ENCODE measurements at places on chromosomes 1 and 21.
A peak's percentile ranks its signal among the peaks of the same experiment; 100 is the strongest.

DNA sequence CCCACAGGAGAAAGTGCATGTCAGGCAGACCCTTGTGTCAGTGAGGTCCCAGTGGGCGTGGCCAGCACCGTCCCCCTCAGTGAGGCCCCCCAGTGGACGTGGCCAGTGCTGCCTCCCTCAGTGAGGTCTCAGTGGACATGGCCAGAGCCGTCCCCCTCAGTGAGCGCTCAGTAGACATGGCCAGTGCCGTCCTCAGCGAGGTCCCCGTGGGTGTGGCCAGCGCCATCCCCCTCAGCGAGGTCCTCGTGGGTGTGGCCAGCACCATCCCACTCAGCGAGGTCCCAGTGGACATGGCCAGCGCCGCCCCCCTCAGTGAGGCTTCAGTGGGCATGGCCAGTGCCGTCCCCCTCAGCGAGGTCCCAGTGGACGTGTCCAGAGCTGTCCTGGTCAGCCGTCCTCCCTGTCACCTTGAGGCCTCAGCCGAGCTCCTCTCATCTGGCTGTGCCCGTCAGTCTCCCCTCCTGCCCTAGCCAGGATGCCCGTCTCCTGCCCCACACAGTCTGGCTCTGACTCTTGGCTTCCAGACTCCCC lies 35.5 kb downstream of the PDE9A start:
- DNase-seq: no peak

DNA sequence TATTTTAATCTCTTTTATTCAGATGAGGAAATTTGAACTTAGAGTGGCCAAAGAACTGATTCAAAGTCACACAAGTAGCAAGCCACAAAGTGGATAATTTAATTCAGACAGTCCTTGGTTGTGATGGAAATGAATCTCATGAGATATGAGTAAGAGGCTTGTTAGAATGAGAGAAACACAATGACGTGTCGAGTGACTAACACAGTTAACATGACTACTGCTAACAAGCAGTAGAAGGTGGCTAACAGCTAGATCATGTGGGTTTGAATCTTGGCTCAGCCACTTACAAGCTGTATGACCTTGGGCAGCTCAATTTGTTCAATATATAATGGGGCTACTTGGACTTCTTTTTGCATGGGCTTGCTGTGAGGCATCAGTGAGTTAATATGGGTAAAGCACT lies 104.5 kb upstream of the LMO4 start:
- peak; percentile 79 for DNase-seq

GRCh38 chr1:156721535-156721934 lies 6.7 kb upstream of the METTL25B start:
- no peak for DNase-seq

GRCh38 chr1:34846265-34846664 lies 13.3 kb downstream of the SMIM12 start:
- DNase-seq: no peak

DNA sequence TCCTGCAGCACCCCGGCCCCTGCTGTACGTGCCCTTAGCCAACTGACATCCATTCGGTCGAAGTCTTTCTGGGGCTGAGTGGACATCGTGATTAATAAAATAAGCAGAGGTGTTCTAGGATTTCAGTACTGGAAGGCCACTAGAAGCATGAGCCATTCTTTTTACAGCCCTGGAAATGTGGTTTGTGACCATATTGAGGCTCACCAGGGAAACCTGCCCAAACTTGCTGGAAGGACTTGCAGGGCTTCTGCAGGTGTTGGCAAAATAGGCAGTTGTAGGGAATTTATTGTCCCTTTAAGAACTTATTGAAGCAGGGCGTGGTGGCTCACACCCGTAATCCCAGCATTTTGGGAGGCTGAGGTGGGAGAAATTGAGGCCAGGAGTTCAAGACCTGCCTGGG lies 80.8 kb downstream of the DOP1B start:
- DNase-seq: no peak

GRCh38 chr1:147598621-147599361 lies 57.5 kb downstream of the BCL9 start:
- no peak for DNase-seq

DNA sequence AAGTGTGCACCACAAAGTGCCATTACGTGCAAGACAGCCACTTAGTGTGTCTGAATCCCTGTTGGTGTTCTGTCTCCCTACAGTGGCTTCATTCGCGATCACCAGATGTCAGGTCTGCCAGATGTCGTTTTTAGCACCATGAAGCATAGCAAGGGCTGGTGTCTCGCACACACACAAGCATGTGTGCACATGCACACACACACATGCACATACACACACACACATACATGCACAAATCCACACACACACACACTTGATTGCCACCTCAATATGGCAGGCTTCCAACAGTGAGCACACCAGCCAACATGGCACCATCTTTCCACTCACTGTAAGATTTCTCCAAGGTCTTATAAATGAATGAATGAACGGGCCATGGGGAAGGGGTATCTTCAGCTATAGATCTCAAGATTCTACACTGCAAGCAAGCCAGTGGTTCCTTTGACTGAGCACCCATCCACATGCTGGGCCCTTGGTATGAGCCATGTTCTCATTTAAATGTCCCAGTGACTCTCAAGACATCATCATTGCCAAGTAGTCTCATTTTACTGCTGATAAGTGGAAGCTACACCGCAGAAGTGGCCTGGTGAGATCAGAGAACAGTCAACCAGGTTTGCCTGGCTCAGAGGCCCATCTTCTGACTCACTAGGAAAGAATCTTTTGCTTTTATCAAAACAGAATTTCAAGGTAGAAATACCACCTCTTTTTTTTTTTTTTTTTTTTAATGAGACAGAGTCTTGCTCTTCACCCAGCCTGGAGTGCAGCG lies 84.9 kb downstream of the SIM2 start:
- DNase-seq: peak; percentile 18

DNA sequence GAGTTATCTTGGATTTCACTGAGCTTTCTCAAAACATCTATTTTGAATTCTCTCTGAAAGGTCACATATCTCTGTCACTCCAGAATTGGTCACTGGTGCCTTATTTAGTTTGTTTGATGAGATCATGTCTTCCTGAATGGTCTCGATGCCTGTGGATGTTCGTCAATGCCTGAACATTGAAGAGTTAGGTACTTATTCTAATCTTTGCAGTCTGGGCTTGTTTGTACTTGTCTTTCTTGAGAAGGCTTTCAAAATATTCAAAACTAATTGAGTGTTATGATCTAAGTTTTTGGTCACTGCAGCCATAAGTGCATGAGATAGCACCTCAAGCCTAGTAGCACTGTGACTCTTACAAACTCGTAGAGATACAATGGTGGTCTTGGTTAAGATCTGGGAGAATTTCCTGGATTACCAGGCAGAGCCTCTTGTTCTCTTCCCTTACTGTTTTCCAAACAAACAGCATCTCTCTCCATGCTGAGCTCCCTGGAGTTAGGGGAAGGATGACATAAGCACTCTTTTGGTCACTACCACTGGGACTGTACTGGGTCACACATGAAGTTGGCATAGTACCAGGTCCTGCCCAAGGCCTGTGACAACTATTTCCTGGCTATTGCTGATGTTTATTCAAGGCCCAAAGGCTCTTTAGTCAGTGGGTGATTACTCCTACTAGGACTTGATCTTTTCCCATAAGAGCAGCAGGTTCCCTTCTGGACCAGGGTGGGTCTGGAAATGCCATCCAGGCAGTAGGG lies 25.6 kb downstream of the SLC22A15 start:
- DNase-seq: no peak

DNA sequence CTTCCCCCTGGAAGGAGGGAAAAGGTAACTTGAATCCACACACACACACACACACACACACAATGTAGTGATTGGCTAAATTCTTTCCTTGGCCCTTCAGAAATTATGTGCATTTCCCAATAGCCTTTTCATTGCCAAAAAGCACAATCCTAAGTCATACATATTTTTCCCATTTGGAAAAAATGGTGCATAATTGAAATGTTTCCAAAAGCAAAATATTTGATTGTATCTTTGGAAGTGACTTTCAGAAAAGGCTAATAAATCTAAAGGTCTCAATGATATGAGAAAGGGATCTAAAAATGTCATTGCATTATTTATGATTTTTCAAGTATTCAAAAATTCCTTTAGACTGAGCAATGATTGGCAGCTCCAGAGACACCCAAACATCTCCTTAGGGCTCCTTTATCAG lies 43.5 kb upstream of the NEK7 start:
- peak; percentile 54 for DNase-seq

DNA sequence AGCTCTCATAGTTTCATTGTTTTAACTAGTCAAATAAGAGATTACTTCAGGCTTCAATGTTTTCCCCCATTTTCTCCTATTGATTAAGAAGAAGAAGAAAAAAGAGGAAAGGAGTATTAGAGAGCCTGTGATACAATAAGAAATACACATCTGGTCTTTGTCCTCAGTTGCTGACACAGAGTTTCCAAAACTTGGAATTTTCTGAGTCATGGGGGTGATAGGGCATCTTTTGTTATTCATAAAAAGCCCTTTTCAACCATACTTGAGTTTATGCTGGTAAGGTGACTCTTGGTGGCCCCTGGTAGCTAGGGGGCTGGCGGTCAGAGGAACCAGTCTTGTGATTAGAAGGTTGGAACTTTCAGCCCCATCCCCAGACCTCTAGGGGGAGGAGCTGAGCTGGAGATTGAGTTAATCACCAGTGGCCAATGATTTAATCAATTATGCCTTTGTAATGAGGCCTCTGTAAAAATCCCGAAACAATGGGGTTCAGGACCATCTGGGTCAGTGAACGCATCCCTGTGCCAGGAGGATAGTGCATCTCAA lies 28.9 kb upstream of the KLF18 start:
- peak; percentile 30 for DNase-seq

DNA sequence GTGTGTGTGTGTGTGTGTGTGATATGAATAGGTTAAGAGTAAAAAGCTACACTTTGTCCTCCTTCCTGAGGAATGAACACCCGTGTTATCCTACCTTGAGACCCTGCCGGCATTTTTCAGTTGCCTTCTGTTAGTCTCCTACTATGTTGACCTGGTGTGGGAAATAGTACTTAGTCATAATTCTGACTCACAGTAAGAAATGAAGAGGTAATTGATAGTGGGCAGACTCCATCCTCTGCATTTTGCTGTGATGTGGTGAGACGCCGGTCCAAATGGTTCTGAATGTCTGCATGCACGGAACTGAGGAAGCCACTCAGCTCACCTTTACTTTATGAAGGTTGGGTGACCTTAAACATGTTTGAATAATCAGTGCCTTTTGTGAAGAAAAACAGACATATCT lies 12.6 kb downstream of the CD101 start:
- DNase-seq: no peak

- DNase-seq: no peak
These were observed 24.5 kb downstream of the HIVEP3 start for GRCh38 chr1:41894101-41894807.

GRCh38 chr1:76998582-76999223 lies 131.4 kb downstream of the ST6GALNAC5 start:
- peak; percentile 76 for DNase-seq

DNA sequence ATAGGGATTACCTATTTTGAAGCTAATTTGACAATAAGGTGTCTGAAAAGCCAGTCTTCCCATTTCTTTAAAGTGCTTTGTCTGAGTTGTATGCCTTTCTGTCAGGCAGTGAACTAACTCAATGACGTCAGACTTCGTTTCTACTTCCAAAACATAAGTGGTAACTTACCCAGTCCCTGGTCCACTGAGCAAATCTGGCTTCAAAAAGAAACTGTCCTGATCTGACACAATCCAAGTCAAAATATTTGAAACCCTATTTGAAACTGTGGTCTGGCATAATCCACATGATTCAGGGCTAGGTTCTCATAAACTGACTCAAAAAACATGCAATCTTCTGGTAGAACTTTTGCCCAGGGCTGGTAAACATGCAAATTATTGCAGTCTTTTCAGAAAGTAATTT lies 34.0 kb downstream of the DIRAS3 start:
- DNase-seq: peak; percentile 42

DNA sequence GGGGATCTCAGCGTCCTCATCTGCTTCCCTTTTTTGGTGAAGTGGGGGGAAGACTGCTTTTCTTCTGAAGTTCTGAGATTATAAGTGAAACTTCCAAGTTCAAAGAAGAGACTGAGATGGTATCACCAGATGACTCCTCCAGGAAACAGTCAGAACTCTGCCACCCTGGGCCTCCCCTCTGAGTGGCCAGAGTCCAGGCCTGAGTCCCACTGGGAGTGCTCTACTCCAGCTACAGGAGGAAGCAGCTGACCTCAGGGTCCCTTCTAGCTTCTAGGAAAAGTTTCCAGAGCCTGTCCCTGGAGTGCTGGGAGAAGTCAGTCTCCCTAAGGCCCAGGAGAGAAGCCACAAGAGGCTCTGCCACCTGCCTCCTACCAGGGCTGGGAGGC lies 104.7 kb downstream of the CASZ1 start:
- DNase-seq: peak; percentile 36

DNA sequence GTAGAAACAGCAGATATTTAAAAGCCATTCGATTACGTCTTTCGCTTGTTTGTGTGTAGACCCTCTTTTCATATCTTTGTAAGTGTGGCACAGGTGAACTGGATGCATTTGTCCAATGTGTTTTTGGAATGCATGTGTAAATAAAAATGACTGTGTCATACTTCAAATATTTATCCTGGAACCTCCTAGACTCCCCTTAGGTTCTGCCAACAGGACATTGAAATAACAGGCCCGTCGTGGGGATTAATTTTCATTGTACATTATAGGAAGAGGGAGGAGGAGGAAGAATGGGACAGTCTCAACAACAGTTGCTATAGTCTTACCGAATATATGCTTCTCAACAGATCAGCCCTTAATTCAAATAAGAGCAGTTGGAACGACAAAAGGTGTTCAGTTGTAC lies 95.8 kb downstream of the PRKAB2 start:
- no peak for DNase-seq

DNA sequence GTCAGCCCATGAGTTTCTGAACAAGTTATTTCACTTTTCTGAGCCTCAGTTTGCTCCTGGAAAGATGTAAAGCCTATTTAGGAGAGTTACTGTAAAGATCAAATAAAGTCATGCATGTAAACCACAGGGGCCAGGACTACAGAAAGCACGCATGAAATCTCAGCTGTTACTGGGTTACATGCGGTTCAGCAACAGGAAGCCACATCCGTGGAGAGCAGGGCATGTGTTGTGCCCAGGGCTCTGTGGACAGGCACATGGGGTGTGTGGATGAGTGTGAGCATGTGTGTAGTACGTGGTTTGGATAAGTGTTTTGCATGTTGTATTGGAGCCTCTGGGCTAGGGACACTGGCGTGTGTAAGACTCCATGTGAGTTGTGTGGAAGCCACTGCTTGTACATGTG lies 2.2 kb upstream of the EPHA2 start:
- no peak for DNase-seq

DNA sequence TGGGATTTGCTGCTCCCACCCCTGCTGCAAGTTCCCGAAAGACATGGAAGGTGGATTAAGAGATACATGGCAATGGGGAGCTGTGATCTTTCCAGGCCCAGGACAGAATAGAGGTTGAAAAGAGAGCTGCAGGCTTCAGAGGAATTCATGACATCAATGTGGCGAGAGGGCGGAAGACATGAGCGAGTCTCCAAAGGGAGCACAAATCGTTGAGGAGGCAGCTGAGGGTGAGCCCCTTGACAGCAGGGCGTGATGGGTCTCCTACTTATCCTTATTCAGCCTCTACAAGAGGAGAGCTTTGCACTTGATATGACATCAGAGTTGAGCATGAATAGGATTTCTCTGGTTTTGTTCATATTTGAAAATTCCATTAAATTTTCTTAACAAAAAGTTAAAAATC lies 45.5 kb upstream of the TACSTD2 start:
- DNase-seq: no peak

GRCh38 chr21:45154511-45155508 lies 80.4 kb downstream of the ADARB1 start:
- DNase-seq: peak; percentile 72
